Activated effector memory CD4-positive, alpha-beta T cell treated with anti-CD3 and anti-CD28 coated beads, Interleukin-2, amount 50 U/mL, for 16 hours (primary cell): ENCODE measurements at places on chromosomes 5 and 9.

- DNase-seq = no peak
Observed at GRCh38 chr5:64437496-64437895, 68.3 kb upstream of the RGS7BP start.

- no peak for DNase-seq
Observed at GRCh38 chr9:21001581-21001980, 29.9 kb downstream of the HACD4 start.

- DNase-seq = no peak
Observed at GRCh38 chr5:148543727-148544126, 110.6 kb downstream of the HTR4 start.

GRCh38 chr5:132073231-132074013 is at the start of gene CSF2:
Gene CSF2 (plus strand): TSS chr5:132073789. CDS start chr5:132073824, 35 bp downstream.
- DNase-seq = no peak
